ENCODE measurements at places on chromosomes 4 and X.

DNA sequence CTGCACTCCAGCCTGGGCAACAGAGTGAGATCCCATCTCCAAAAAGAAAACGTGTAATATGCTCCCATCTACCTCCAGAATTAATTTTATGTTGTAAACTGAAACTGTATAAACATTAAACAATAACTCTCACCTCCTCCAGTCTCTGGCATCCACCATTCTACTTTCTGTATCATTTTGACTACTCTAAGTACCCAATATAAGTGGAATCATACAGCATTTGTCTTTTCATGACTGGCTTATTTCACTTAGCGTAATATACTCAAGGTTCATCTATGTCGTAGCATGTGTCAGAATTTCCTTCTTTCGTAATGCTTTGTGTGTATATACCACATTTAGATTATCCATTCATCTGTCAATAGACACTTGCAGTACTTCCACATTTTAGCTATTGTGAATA is 20.6 kb downstream of the F8 start:
- DNase-seq: no peak

- DNase-seq: no peak
Measured at GRCh38 chrX:68490644-68491043, 8.2 kb upstream of the YIPF6 start.

DNA sequence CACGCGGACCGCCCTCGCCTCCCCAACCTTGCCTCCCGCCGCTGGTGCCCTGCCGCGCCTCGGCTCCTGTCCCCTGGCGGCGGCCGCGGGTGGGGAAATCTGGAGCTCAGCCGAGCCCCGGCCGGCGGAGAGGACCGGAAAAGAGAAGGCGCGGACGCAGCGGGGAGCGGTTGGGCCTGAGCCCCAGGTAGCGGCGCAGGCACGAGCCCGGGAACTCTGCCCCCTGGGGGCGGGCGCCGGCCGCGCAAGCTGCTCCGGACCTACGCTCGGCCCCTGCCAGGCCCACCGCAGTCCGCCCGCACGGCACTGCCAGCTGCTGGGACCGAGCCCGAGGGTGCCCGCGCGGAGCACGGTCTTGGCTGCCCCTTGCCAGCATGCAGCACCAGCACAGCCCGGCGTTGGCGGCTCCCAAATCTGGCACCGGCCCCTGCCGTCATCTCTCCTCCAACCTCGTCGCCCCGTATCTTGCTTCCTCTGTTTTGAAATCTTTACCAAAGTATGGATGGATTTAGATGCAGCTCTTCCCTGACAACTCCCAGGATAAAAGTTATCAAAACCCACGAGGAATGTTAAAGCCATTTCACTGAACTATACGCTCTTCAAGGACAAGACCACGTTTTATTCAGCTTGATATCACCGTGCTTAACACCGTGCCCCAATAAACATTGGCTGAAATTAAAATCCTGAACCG is at the start of gene PRSS12:
Gene PRSS12 (minus strand): TSS at position 161 of the 691 bp plus-strand sequence. CDS start 283 bp downstream, outside the sequence.
- DNase-seq: peak; percentile 33

- no peak for DNase-seq
Measured at GRCh38 chr4:89837993-89838390, 1.0 kb upstream of the SNCA start.

DNA sequence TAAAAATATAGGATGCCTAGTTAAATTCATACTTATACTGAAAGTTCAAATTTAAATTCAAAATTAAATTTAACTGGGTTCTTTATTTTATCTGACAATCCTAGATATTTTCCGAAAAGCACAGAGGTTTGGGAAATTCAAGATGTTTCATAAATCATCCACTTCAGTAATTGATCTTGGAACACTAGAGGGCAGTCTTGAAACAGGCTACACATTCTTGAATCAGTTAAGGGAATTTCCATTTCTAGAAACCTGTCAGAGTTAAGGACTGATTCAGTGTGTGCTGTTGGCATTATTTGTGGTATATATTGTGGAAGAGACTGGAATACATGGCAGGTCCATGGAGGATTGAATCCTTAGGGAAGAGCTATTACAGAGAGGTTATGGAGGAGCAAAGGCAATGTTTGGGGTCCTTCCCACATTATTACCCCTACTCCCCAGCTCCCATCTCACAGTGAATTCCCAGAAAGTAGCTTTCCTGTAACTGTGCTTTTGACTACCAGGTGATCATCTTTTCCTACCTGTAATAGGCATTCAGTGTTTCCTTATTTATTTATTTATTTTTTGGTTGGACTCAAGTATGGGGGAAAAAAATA is 92.9 kb downstream of the EGF start:
- no peak for DNase-seq

DNA sequence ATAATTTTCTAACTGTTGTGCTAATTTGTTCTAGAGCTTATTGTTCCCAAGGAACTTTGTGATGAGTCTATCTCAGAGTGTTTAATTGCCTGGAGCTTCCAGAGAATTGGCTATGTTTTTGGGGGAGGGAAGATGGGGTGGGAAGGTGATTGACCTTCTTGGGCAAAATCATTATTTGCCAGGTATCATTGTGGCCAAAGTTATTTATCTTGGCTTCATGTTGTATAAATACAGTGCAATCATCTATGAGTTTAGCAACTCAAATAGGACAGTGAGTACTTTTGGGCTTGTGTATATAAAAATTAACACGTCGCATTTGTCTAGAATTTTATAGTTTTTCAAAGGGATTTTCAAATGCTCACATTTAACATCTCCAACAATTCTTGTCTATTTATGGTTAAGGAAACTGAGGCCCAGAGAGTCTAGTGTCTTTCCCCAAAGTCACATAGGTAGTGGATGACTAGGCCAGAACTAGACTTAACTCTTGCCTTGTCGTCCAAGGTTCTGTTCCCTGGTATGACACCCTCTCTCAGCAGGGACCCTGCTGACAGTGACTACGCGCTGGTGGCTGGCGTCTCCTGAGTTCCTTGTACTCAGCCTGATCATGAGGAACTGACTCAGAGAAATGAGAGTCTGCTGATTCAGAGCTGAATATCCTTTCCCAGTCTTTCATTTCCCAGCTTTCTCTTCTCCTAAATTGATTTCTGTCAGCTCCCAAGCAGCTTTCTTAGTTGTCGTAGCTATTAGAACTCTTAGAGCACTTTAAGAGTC is 27.7 kb downstream of the FNIP2 start:
- DNase-seq: no peak

- DNase-seq: no peak
Measured at GRCh38 chr4:108941904-108942430, 179.1 kb upstream of the ETNPPL start.

GRCh38 chrX:79413963-79414362 is 46.8 kb upstream of the ITM2A start:
- DNase-seq: no peak

DNA sequence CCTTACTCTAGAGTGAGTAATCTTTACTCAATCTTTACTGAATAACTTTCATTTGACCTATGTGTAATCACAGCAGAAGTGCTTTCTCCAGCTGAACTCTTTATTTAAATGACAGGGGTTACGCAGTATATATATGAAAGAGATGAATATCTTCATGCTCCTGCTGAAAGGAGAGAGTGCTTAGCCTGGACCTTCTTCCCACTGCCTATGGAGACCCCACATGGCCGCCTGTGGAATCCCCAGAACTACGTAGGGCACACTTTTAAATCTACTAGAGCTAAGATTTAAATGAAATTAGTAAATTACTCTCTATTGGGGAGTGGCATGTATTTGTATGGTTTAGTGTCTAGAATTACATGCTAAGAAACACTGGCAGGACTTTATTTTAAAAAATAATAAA is 391.2 kb downstream of the ANKRD50 start:
- DNase-seq: no peak

DNA sequence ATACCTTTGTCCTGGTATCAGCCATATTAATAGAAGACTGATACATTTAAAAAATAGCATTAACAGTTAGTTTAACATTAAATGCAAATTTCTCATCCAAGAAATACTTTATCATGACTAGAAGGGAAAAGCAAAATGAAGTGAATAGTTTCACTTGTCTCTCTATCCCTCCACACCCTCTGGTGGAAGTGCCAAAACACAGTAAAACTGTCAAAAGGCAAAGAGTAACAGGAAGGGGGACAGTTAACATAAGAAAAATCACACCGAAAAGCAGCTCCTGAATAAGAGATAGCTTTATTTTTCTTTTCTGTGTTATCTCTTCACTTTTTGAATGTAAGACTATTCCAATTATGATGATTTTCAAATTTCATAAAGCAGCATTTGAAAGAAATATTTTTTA is 187.2 kb downstream of the FBXW7 start:
- DNase-seq: no peak

GRCh38 chrX:17824980-17825379 is 36.1 kb downstream of the RAI2 start:
- no peak for DNase-seq

GRCh38 chr4:12126474-12126873 is 697.8 kb upstream of the HS3ST1 start:
- DNase-seq: no peak

GRCh38 chr4:25283948-25284347 is 28.6 kb upstream of the ZCCHC4 start:
- no peak for DNase-seq

DNA sequence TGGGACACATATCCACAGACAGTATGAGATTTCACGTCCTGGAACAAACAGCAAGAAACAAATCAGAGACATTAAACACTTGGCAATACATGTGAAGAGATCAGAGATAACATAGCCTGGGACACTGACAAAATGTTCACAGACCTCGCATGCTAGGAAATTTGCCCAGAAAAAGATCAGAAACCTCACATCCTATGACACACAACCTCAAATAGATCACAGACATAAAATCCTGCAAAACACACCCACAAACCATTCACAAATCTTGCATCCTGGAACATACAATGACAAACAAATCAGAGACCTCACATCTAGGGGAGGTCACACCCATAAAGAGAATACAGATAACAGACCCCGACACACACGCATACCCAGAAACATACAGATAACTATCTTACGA is 18.0 kb downstream of the SUV39H1 start:
- no peak for DNase-seq
